ENCODE measurements at places on chromosomes 3 and 15. TPM values are rescaled to one million over a fixed set of nuclear protein-coding genes. Genes with fewer than 3 reads are reported as not detected.

DNA sequence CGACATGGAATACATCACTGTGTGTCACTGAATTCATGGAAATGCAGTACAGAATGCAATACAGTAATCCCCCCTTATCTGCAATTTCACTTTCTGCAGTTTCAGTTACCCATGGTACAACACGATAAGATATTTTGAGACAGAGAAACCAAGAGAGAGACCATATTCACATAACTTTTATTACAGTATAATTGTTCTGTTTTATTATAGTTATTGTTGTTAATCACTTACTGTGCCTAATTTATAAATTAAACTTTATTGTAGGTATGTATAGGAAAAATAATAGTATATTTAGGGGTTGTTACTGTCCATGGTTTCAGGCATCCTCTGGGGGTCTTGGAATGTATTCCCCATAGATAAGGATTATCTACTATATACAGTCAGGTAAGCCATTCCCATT is 61.8 kb downstream of the MBNL1 start:
- DNase-seq, result no peak

DNA sequence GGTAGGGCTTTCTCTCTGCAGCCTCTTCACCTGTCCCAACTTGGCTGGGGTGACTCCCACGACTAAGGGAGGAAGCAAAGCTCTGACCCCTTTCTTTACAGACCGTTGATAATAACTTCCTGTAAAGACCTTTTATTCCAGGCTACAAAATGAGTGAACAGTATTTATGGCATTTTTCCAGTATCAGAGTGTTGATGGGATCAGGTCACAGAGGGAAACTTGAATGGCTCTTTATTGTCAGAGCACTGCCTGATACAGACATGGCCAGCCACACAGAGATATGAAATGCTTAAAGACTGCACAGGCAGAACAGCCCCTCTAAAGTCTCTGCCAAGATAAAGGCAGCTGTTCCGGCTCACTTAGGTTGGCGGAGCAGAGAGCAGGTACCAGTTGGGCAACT is 1033.9 kb upstream of the NR2F2 start:
- DNase-seq, result no peak

GRCh38 chr3:86828751-86829150 is 162.2 kb downstream of the VGLL3 start:
- no peak for DNase-seq

- DNase-seq, result peak; percentile 57
These were observed 270.8 kb downstream of the UACA start for GRCh38 chr15:70492240-70493177.

DNA sequence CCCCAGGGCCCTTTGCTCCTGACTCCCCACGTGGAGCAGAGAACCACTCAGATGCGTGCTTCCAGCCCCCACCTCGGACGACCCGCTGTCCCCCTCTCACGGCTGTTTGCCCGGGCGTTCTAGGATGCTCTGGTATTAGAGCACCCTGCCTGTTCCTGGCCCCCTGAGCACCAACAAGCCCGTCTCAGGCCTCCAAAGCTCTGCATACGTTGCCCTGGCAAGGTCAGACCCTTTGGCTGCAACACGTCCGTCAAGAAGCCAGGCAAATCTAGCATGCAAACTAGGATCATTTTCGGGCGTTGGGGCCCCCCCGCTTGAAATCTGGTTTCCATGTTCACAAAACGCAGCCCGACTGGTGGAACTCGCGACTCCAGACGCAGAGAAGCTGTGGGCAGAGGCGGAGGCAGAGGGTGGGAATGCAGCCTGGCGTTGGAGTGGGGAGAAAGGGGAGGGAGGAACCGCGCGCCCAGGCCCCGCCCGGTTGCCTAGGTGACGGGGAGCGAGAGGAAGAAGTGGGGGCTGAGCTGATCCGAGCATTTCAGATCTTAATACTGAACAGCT is 86.2 kb upstream of the PIAS1 start:
- peak; percentile 75 for DNase-seq

RTP4 gene
- polyA plus RNA-seq, result 0.82 TPM

SLC51A gene
- polyA plus RNA-seq, result 0.31 TPM

CDCP1 gene
- polyA plus RNA-seq, result 0.21 TPM

Data from psoas muscle (tissue), 8 donors.